ENCODE measurements at places on chromosomes 16 and 17. TPM values are rescaled to one million over a fixed set of nuclear protein-coding genes. Genes with fewer than 3 reads are reported as not detected.

KRT16 gene
- total RNA-seq: 0.30 TPM

CUEDC1 gene
- total RNA-seq: 2.9 TPM

GUCY2D gene
- total RNA-seq: not detected

KRT13 gene
- not detected for total RNA-seq

IRX6 gene
- total RNA-seq: not detected

CHTF18 gene
- total RNA-seq: 13.6 TPM

HS3ST2 gene
- not detected for total RNA-seq
